ENCODE measurements at places on chromosomes 1 and 21.

DNA sequence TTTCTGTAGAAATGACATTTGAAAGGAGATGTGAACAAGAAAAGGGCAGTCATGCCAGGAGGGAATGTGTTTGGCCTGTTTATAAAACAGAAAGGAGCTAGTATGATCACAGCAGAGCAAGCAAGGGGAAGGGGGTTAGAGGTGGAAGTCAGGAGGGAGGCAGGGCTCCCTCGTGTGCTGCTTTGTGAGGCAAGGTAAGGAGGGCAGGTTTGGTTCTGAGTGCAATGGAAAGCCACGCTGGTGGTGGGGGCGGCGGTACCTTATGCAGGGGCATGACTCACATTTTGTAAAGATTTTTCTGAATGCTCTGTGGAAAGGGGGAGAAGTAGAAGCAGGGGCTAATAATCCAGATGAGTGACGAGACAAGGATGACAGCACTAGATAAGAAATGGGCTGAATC is 197.5 kb upstream of the C8B start:
- no peak for DNase-seq

- no peak for DNase-seq
Measured at GRCh38 chr1:65992831-65993271, 200.2 kb downstream of the PDE4B start.

- no peak for DNase-seq
Measured at GRCh38 chr1:200931776-200932175, 37.1 kb downstream of the INAVA start.

DNA sequence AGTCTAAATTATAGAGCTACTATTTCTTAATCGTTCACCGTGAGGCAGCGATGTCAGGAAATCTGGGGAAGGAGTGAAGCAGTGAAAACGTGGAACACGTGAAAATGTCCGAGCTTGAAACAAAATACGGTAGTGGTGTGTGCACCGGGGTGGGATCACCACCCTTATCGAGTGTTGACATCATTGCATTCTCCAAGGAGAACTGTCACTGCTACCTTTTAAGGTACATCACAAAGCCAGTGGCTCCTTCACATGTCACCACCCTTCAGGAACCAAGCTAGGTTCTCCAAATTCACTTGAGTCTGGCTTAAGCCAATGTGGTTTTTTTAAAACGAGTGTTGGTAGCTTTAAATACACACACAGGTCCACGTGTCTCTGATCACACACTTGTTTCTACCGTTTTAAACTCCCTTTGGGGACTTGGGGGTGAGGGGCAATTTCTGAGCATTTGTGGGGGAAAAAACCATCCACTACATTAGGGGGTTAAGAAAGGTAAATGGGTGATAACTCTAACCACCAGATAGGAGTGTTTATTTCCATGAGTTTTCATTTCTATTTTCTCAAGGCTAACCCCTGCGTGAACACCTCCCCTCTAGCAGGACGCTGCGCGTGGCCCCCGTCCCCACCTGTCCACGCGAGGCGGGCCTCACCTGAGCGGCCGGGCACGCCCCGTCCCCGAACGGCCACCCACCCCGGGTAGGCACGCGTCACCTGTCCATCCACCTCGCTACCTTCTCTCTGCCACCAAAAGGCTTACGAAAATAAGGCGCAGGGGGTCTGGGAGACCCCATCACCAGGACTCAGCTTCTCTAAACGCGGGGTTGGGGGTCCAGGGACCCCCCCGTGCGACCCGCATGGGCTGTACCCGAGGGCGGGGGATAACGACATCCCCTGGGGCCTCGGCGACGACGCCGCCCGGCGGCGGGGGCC is 978 bp downstream of the PRDM15 start:
- no peak for DNase-seq

DNA sequence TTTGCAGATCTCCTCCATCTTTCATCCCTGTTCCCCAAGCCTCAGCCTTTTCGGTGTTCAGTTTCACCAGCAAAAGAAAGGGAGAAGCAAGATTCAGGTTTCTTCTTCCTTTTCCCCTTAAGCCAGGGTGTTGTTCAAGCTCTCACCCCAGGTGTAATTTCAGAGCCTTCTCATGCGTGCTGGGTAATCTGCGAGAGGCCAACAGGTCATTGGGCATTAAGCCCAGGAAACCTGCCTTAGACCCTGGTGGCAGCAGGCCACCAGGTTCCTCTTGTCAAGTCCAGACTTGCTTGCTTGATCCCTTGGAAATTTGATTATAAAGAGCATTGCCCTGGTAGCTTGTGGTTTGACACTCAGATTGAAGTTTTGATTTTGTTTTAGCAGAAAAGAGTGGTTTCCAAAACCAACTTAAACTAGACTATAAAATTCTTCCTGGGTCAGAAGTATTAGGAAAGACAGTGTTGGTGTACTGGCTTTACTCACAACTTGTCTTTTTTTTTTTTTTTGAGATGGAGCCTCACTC is 6.9 kb downstream of the AKR1A1 start:
- no peak for DNase-seq

All from stimulated activated CD4-positive, alpha-beta T cell treated with anti-CD3 and anti-CD28 coated beads, TNF-alpha, amount 100 ng/mL, for 1 hour (primary cell).